Motor neuron (in vitro differentiated cells): ENCODE measurements at places on chromosomes 16 and 17.

DNA sequence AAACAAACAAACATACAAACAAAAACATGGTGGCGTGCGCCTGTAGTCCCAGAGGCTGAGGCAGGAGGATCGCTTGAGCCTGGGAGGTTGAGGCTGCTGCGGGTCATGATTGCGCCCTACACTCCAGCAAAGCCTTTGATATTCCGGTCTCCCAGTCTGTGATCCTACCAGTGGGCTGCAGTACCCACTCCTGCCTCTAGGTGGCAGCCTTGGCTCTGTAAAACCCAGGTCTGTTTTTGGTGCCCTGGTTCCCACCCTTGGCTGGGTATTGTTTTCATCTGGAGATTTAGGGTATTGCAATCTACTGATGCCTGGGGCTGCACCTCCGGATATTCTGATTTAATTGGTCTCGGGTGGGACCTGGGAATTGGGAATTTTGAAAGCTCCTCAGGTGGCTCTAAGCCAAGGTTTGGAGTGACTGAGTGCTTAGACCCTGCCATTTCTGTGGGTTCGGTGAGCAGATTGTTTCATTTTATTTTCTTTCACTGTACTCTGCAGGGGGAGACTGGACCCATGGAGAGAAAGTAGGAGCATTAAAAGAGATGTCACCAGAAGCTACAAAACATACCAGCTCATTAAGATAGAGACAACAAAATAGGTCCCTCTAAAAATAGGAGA is 40.5 kb downstream of the MYH3 start:
- no peak for ATAC-seq

DNA sequence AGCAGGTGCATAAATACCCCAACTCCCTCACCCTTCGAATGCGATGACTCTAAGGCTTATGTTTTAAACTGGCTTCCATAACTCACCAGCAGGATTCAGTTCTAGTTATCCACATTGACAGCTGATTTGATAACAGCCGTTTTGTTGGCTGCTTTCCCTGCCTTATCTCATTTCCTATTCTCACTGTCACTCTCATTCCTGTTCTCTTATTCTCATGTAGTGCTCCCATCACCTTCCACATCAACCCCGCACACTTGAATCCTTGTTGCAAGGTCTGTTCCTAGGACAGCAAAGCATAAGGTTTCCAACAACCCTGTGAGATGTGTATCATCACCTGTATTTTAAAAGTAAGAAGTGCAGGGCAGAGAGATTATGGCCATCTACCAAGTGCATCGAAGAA is 344.4 kb downstream of the CDH13 start:
- ATAC-seq, result no peak

- ATAC-seq, result no peak
These were observed 46.6 kb upstream of the METRNL start for GRCh38 chr17:83032781-83033180.

- no peak for ATAC-seq
These were observed 32.5 kb downstream of the IST1 start for GRCh38 chr16:71927787-71928186.

DNA sequence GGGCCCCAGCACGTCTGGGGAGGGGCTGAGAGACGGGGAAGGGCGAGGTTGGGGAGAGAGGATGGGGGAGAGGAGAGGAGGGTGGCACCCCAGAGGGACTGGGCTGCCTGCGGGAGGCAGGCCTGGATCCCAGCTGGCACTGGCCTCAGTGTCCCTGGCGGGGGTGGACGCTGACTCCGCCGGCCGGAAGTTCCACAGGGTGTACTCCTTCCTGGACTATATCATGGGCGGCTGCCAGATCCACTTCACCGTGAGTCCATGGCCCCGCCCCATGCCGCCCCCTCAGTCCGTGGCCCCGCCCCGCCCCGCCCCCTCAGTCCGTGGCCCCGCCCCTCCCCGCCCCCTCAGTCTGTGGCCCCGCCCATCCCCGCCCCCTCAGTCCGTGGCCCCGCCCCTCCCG is 11.3 kb downstream of the CPNE7 start:
- peak; percentile 12 for ATAC-seq

GRCh38 chr16:67926181-67926750 is 5.4 kb downstream of the CTRL start:
- ATAC-seq, result peak; percentile 62

- ATAC-seq, result no peak
These were observed 30.3 kb downstream of the MEOX1 start for GRCh38 chr17:43631429-43631828.

DNA sequence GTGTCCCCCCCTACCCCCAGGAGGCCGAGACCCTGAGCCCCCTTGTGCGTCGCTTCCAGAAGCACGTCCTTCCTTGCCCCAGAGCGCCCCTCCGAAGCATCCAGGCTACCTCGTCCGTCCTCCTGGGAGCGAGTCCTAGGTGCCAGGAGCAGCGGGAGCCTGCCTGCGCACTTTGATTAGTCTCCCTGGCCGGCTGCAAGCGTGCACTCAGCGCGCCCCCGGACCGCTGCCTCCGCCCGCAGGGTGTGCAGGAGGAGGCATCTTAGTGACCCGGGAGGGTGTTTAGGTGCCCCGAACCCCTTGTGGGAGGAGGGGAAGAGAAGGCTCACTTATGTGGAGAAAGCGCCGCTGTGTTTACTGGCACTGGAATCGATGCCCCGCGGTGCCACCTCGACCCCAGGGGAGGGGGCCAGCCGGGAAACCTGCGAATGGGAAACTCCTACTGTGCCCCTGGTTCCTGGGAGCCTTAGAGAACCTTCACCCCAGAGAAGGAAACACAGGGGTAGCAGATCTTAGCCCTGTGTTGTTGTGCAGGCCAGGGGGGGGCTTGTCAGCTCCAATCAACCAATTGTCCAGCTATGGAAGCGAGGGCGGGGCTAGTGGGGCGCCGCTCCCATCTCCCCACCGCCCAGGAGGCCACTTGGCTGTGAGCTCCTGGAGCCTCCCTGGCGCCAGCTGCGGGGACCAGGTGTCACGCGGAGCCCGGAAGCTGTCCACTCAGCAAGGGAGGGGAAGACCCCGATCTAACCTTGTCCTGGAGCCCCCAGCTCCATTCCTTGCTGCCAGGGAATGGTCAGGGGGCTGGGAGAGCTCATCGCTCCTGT is 922.8 kb upstream of the EEF2KMT start:
- ATAC-seq, result peak; percentile 41

DNA sequence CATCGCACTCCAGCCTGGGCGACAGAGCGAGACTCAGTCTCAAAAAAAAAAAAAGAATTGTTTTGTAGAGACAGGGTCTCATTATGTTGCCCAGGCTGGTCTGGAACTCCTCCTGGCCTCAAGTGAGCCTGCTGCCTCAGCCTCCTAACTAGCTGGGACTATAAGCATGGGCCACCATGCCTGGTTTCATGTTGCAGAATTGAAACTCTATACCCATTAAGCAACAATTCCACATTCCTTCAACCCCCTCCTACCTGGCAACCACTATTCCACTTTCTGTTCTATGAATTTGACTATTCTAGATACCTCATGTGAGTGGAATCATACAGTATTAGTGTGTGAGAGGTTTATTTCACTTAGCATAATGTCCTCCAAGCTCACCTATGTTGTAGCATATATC is 24.5 kb downstream of the RNF135 start:
- no peak for ATAC-seq
